Stimulated activated CD4-positive, alpha-beta T cell treated with anti-CD3 and anti-CD28 coated beads, Interleukin-12 subunit alpha, Interleukin-12 subunit beta, amount 100 ng/mL, for 24 hours (primary cell): ENCODE measurements at places on chromosomes 16 and 17.

- no peak for DNase-seq
These were observed 1.2 kb upstream of the NR1D1 start for GRCh38 chr17:40101367-40102210.

DNA sequence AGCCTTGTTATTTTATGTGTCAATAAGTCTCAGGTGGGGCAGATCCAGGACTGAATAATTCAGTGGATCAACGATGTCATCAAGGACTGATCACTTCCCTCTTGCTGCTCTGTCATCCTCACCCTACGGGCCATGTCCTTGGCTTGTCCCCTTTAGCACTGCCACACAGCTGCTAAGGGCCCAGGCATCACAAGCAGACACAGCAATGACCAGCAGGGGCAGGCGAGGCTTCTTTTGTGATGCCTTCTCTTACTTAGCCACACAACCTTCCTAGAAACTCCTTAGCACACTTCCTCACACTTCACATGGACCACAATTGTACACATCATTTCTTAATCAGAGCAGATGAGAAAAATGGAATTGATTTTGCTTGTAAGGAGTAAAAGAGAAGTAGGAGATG, 356.3 kb upstream of the SOX9 start:
- DNase-seq = no peak

DNA sequence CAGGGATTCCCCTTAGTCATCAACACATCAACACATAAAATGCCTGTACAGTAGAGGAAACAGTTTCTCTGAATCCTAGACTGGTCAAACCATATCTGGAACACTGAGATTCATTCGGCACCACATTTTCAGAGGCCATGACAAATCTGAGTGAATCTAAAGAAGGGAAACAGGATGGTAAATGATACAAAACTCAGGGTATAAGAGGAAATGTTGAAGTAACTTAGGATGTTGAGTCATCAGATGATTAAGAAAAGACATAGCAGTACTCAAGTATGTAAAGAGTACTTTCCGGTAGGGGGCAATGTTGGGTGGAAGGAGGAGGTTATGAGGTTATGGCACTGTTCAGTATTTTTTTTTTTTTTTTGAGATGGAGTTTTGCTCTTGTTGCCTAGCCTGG, 358.5 kb upstream of the PMFBP1 start:
- DNase-seq = no peak

- DNase-seq = no peak
These were observed 15.6 kb upstream of the UTP6 start for GRCh38 chr17:31917065-31917529.
